ENCODE measurements at places on chromosomes 16 and 17.

- no peak for DNase-seq
Measured at GRCh38 chr17:27522028-27522635, 65.9 kb downstream of the KSR1 start.

GRCh38 chr17:37384560-37385149 is 8.9 kb downstream of the C17orf78 start:
- no peak for DNase-seq

DNA sequence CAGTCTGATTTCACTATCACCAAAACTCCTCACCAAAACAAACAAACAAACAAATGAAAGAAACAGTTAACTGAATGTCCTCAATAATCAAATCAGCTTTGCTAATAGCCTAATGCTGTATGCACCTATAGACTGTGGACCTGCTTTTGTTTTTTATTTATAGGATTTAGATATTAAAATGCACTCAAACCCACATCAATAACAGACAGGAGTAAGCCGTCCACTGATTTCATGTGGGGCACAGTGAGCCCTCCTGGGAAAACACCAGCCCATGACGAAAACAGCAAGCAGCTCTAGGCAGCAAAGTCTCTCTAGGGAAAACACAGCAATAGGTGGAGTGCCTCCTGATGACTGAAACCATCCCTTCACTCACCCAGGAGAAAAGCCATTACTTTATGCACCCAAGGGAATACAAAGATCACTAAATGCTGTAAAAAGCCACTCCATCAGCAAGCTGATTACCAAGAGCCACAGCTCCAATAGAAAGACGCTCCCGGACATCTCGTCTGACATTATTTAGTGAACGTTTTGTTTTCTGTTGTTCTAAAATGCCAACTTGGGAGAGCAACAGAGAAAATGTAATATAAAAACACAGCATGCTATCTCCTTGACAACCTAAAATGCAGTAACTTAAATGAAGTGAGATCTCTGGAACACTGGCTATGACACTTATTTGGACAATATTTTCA is 47.8 kb downstream of the ANKFY1 start:
- DNase-seq, result peak; percentile 31

DNA sequence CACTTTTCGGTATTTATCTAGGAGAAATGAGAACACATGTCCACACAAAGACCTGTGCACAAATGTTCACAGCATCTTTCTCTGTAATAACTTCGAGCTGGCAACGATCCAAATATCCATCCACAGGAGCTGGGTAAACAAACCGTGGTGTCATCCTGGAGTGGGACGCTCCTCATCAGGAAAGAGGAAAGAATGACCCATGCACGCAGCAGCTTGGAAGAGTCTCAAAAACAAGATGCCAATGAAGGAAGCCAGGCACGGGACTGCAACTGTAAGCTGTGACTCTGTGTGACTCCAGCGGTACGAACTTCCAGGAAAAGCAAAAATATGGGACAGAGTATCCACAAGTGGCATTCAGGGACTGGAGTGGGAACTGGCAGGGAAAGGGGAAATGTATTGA is 36.7 kb upstream of the CIBAR2 start:
- no peak for DNase-seq

DNA sequence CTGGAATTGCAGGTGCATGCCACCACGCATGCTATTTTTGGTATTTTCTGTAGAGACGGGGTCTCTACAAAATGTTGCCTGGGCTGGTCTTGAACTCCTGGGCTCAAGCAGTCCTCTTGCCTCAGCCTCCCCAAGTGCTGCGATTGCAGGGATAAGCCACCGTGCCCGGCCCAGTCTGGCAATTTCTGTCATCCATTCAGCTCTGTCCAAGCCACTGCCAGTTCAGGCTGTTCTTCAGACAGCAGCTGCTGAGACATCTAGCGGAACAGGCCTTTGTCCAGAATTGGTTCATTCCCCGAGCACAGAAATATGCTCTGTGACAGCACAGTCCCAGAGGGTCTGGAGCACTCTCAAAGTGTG is 5.4 kb downstream of the SLC47A1 start:
- DNase-seq, result no peak

- peak; percentile 30 for DNase-seq
Measured at GRCh38 chr16:9225527-9226316, 134.3 kb downstream of the HAPSTR1 start.

DNA sequence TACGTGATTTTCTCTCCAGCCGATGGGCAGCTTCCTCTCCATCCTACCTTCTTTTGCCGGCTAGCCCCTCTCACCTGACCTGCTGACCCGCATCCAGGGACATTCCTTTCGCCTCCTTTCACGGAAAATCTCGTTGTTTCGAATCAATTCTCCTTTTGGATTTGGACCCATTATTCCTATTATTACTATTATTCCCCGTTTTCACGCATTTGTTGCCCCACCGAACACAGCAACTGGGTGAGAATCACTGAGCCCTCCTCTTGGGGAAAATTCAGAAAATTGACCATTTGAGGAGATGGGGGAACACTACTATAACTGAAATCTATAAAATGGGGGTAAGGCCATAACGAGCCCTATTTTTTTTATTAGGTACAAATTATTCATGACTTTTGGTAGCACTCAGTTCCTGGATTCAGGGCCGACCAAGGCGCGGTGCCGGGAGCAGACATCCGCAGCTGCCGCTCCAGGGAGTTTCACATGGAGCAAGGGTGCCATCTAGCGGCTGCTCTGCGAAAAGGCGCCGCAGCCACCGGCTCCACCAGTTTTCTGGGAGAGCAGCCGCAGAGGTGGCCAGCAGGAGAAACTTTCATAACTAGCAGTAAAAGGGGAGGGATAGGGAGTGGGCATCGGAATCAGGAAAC is 3.3 kb upstream of the HOXB8 start:
- DNase-seq, result peak; percentile 90

DNA sequence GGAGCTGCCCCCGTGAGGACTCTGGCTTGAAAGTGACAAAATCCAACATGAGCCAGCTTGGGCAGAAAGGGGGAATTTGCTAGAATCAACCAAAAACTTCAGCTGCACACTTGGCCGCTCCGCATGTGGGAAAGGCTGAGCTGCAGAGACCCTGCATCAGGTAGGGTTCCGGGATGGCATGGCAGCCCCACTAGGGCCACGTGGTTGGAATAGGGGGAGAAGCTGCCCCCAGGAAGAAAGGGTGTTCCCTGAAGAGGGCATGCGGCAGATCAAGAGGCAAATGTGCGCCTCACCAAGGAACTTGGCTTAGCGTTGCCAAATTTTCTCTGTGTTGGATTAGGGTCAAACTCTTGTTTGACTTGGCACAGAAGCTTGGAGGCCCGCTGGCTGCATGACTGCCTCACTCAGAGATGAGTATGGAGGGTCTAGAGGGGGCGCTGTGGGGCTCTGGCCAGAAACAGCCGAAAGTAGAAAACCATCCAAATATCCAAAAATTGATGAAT is 29.2 kb upstream of the WFIKKN2 start:
- no peak for DNase-seq

DNA sequence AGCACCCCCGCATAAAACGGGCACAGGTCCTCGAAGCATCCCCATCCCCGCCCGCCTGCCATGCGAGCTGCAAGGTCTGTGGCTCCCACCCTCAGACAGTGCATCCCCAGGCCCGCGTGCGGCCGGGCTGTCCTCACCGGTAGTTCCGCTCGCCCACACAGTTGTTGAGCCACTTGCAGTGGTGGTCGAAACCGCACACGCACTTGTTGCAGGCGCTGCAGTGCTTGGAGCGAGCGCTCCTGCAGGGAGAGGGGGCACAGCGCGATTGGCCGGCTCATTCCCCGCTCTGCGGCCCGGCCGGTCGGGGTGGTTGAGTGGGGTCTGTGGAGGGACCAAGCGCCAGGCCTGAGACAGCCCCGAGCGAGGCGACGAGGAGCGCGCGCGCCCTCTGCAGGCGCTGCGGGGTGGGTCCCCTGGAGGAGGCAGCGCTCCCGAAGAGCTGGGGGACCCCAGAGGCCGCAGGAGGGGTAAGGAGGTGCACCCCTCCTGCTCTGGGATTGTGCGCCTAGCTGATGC is 6.0 kb upstream of the TPPP3 start:
- peak; percentile 85 for DNase-seq

DNA sequence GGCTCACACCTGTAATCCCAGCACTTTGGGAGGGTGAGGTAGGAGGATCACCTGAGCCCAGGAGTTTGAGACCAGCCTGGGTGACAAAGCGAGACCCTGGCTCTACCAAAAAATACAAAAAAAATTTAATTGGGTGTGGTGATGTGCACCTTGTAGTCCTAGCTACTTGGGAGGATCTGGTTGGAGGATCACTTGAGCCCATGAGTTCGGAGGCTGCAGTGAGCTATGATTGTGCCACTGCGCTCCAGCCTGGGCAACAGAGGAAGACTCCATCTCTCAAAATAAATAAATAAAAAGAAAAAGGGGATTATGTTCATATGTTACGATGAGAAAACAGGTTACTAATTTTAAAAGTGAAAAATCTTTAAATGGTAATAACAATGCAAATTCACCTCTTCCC is 996 bp downstream of the MLKL start:
- DNase-seq, result no peak

Measured in GM10248 (cell line).